Karpas-422 (cell line): ENCODE measurements at places on chromosomes 11 and 22. TPM values are rescaled to one million over a fixed set of nuclear protein-coding genes. Genes with fewer than 3 reads are reported as not detected.

DNA sequence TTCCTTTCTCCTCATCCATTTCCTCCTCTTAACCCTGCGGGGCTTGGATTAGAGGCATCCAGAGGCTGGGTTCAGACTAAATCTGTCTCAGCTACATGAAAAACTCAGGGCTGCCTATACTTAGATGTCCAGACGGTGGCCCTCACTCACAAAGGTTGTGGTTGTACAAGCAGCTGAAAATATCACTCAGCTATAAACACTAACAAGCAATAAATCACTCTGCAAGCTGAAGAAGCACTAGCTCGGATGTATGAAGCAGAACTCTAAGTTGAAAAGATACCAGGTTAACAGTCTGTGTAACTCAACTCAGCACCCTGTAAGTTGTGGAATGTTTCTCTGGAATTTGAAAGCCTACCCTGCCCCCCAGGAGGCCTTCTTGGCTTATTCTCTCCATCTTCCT, 82.9 kb downstream of the EXT2 start:
- no peaks in the 10 kb centered on the region for H3K27me3 ChIP-seq
- no peak for DNase-seq
- H3K4me3 ChIP-seq = no peak overlapping the region
- peaks cover 22% of the 10 kb centered on the region for H3K4me1 ChIP-seq
- 0 out of 2 replicates have a peak overlapping the region, but pooled peaks have one; percentile 33 for H3K27ac ChIP-seq
- no peaks in the 10 kb centered on the region for H3K36me3 ChIP-seq

GRCh38 chr11:133903875-133904817, 52.6 kb downstream of the IGSF9B start:
- no peaks in the 10 kb centered on the region for H3K27me3 ChIP-seq
- no peaks in the 10 kb centered on the region for H3K4me1 ChIP-seq
- no peak overlapping the region for H3K27ac ChIP-seq
- H3K4me3 ChIP-seq = no peak overlapping the region
- no peaks in the 10 kb centered on the region for H3K36me3 ChIP-seq

C11orf86 gene
- total RNA-seq = not detected in 2 replicates

TSSC4 gene
- 25.3 and 47.5 TPM in 2 replicates for total RNA-seq

DNA sequence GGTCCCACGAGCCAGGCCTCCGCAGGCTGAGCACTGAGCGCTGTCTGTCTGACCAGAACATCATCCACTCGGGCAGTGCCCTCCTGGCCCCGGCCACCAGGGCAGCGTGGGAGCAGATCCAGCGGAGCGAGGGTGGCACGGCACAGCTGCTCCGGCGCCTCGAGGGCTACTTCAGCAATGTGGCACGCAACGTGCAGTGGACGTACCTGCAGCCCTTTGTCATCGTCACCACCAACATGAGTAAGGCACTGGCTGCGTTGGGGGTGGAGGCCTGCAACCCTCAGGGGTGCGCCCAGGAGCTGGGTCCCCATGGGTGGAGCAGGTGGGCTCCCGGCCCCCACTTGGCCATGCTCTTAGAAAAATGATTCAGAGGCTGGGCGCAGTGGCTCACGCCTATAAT, 49.7 kb upstream of the PRODH start:
- H3K27me3 ChIP-seq = no peaks in the 10 kb centered on the region
- no peak overlapping the region for H3K27ac ChIP-seq
- H3K4me1 ChIP-seq = no peaks in the 10 kb centered on the region
- no peak for DNase-seq
- H3K4me3 ChIP-seq = no peak overlapping the region

GRCh38 chr11:4370166-4370565, 2.0 kb upstream of the OR52B4 start:
- no peak for DNase-seq
- no peak overlapping the region for H3K27ac ChIP-seq
- no peaks in the 10 kb centered on the region for H3K27me3 ChIP-seq

BAIAP2L2 gene
- total RNA-seq = 0.22 and 0.43 TPM in 2 replicates

DNA sequence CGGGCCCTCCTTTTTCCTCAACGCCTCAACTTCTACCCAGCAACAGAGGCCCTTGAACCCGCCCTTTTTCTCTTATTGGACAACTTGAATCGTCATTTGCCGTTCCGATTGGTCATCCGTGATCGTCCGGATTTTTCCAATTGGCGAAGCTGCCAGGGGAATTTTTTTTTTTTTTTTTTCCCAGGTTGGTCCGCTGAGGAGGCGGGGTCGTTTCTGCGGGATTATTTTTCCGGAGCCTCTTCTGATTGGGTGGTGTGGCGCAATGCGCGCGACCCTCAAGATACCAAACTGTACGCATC, 465 bp upstream of the TTC9C start:
- H3K36me3 ChIP-seq = peaks cover 30% of the 10 kb centered on the region
- DNase-seq = peak; percentile 99
- H3K27ac ChIP-seq = peak overlapping the region; percentile 94
- H3K4me3 ChIP-seq = peak overlapping the region; percentile 89

- no peak for DNase-seq
- H3K4me3 ChIP-seq = no peak overlapping the region
- no peaks in the 10 kb centered on the region for H3K36me3 ChIP-seq
- H3K4me1 ChIP-seq = no peaks in the 10 kb centered on the region
These were observed 46.9 kb downstream of the DDX6 start for GRCh38 chr11:118744046-118744445.

PANX3 gene
- total RNA-seq = not detected in 2 replicates

- H3K4me1 ChIP-seq = peaks cover 6% of the 10 kb centered on the region
- peak; percentile 19 for DNase-seq
- no peaks in the 10 kb centered on the region for H3K36me3 ChIP-seq
- no peak overlapping the region for H3K27ac ChIP-seq
- H3K27me3 ChIP-seq = no peaks in the 10 kb centered on the region
These were observed 15.0 kb downstream of the SMIM38 start for GRCh38 chr11:69170704-69171103.

DNA sequence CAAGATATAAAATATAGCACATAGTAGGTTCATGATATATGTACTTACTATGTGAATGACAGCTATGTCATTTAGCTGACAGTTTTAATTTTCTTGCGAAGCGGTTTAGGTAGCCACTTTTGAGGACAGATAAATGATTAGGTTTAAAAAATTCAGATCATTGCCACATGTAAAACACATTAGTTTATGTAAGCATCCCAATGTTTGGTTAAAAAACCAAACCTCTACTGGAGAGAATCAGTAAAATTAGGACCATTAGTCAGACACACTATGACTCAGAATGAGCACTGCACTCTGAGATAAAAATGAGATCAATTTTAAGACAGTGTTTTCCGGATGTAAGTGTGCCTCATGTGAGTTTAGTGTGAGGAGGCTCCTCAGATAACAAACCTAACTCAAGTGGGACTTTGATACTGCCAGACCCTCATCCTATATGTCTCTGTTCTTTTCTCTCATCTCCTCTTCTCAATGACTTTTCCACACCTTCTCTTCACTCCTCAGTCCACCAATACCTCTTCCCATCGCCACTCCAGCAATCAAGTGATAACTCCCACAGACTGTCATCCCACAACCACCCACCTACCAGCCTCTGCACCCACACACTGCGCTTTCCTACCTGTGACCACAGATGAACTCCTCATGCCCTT, 6.8 kb upstream of the OR2AT4 start:
- H3K36me3 ChIP-seq = no peaks in the 10 kb centered on the region
- no peak overlapping the region for H3K27ac ChIP-seq
- H3K4me1 ChIP-seq = peaks cover 4% of the 10 kb centered on the region
- H3K27me3 ChIP-seq = no peaks in the 10 kb centered on the region
- no peak for DNase-seq

GGT1 gene
- 28.6 and 36.4 TPM in 2 replicates for total RNA-seq

MAP6 gene
- total RNA-seq = 3.0 and 4.9 TPM in 2 replicates

DNA sequence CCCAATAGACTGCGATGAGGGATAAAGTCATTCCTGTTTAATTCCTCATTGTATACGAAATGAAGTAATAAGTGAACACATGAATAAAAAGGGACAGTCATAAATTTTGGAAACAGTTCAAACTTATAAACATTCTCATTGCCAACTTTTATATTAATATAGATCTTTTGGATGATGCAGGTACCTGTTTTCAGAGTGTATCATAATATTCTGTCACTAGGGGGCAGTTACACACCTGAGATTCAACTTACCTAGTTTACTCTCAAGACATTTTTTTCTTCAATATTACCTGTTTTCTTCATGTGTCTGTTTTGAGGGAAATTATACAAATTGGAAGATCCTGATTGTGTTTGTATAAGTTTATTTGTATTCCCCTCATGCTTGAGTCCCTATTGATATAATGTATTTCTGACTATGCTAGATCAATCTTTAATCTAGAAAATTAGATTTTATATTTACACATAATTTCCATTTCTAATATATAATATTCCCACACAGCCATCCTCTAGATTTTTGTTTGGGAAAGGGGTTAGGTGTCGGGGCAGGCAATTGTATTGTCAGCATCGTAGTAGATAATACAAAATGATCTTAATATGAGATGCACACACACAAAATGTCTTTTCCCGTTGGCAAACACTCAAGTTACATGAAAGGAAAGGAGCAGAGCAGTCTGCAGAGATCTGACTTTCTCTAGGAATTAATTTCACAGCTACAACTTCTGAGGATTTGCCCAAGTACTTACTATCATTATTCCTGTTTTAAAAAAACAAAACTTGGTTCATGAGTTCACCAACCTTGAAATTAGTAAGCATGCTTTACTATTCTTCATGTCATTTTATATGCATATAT, 18.4 kb downstream of the FDX1 start:
- no peak overlapping the region for H3K27ac ChIP-seq
- H3K4me1 ChIP-seq = no peaks in the 10 kb centered on the region
- H3K27me3 ChIP-seq = no peaks in the 10 kb centered on the region
- peaks cover 8% of the 10 kb centered on the region; the same call in 1 of the 2 replicates for H3K36me3 ChIP-seq
- peak; percentile 80 for DNase-seq

DNA sequence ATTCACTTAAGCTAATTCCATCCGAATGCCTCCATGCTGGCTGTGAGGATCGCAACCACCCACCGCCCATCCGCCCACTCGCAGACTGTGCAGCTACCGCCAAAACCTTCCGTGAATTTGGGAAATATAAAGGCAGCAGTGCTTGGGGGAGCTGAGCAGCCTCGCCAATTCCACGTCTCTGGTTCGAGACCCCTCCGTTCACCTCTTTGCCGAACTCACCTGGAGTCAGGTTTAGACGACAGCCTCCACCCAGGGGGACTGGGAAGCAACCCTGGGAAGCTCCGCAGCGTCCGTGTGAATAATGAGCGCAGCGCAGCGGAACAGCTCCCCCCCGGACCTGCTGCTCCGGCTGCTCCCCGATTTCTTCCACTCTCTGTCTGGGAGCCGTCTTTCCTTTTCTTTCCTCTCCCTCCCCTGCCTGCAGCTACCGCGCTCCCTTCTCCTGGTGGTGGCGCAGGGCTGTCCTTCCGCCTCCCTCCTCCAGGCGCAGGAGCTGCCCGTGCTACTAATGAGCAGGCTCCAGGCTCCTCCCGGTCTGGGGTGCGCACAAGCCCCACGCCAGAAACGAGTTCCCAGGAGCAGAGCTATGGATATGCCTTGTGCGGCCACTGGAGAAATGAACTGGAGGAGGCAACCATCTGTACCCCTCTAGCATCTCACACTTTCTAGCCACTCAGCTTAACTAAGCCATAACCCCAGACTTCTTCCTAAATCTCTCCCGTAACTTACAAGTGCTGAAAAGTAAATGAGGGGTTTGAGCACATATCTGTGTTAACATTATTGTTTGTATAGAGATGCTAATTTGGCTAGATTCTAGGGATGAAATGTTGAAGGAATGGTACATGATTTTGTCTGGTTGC, 107.3 kb downstream of the XKR3 start:
- DNase-seq = no peak
- no peaks in the 10 kb centered on the region for H3K36me3 ChIP-seq
- no peaks in the 10 kb centered on the region for H3K27me3 ChIP-seq
- no peak overlapping the region for H3K27ac ChIP-seq
- H3K4me1 ChIP-seq = peaks cover 3% of the 10 kb centered on the region; the same call in 1 of the 2 replicates

GRCh38 chr11:74593463-74593862, 1.1 kb downstream of the POLD3 start:
- no peaks in the 10 kb centered on the region for H3K27me3 ChIP-seq
- peaks cover 15% of the 10 kb centered on the region for H3K4me1 ChIP-seq
- peak overlapping the region; percentile 100 for H3K4me3 ChIP-seq
- H3K27ac ChIP-seq = peak overlapping the region; percentile 65; the same call in 1 of the 2 replicates

GRCh38 chr11:98771791-98772190, 249.0 kb upstream of the CNTN5 start:
- H3K27ac ChIP-seq = no peak overlapping the region
- H3K27me3 ChIP-seq = no peaks in the 10 kb centered on the region
- H3K4me3 ChIP-seq = no peak overlapping the region
- 0 out of 2 replicates have a peak, but pooled peaks cover 5% of the 10 kb centered on the region for H3K36me3 ChIP-seq
